ENCODE measurements at places on chromosomes 16 and 17. TPM values are rescaled to one million over a fixed set of nuclear protein-coding genes. Genes with fewer than 3 reads are reported as not detected.

Gene KRT34
- 11.2 TPM for total RNA-seq

Gene ABR
- 156 TPM for total RNA-seq

Gene SPATA32
- not detected for total RNA-seq

Gene ATP1B2
- total RNA-seq, result under 0.01 TPM

Gene KRT28
- total RNA-seq, result not detected

Gene CHD9NB
- 1.1 TPM for total RNA-seq

Gene TMEM238L
- total RNA-seq, result not detected

Gene TMC8
- total RNA-seq, result not detected

Gene AATK
- under 0.01 TPM for total RNA-seq

DNA sequence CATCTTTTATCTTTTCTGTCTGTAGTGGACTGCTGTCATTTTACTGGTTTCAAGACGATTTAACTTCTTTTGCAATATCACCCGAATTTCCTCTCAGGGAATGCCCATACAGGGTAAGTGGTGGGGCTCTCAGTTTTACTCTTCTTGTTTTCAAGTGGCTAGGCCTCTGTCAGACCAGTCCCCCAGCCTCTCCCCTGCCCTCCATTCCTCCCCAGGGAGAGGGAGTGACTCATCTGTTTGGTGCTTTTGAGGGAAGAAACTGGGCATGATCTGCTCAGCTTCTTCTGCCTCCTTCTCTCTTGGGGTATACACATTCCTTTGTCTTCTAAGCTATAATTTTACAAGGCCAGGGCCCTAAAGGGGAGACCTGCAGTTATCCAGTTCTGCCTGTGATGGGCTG lies 332.0 kb downstream of the CBLN1 start:
- no peak for DNase-seq

DNA sequence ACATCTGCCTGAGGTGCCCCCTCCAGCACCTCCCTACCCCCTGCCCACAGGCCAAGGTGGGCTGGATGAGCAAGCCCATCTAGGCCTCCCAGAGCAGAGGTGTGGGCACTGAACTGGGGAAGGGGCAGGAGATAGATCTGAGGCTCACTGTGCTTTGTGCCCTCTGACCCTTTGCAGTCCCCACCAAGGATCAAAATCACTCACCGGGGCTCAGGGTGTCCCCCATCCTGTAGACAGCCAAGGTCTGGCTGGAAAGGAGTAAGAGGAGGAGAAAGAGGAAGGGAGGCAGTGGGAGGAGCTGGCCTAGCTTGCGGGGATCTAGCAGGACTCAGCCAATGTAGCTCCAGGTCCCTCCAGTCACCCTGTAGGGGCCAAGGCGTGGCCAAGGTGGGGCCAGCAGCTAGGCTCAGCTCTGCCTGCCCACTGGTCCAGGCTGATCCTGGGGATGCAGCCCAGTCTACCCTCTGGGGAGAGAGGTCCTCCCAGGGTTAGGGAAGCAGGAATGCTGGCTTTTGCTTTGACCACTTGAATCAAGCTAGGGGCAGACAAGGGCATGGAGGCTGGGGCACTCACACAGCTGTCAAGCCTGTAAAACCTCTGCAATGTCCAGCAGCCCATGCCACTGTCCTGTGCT lies 1.8 kb downstream of the SLC12A4 start:
- DNase-seq, result peak; percentile 96

DNA sequence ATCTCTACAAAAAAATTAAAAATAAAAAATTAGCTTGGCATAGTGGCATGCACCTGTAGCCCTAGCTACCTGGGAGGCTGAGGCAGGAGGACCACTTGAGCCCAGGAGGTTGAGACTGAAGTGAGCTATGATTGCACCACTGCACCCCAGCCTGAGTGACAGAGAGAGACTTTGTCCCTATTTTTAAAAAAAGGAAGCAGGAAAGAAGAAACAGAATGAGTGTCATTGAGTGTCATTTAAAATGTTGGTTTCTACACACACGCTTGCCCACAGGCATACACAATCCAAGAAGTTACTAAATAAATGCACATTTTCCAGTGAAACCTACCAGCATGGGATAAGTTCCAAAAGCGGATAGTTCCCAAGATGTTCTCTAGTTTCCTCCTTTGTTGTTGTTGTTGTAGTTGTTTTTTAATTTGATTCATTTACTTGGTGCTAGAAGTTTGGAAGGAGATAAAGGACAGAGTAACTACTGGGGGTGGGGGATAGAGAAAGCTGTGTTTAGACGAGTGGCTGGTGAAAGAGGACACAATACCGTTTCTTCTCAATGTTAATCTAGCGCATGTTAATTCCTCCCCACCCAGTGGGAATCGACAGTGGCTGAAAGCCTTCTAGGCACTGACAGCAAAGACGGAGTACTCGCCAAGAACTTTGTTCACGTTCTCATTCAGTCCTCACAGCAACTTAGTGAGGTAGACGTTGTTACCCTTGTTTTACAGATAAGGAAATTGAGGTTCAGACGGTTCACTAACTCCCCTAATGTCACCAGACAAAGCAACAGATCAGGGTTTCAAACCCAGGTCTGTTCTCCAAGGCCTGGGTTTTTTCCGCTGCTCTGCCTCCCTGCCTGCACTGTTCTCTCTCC lies 17.3 kb downstream of the MRPS23 start:
- no peak for DNase-seq

DNA sequence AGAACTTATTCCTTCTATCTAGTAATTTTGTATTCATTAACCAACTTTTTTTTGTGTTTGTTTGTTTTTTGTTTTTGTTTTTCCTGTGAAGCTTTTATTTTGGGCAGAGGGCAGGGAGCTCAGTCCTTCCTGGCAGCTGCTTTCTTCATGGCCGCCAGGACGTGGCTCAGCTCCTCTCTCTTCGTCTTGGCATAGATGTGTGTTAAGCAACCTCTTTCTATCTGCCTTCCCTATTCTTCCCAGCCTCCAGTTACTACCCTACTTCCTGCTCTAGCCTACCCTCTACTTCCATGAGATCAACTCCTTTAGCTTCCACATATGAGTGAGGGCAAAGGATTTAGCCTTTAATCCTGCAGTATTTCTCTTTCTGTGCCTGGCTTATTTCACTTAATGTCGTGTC lies 8.2 kb upstream of the BRD7 start:
- no peak for DNase-seq

- DNase-seq, result no peak
These were observed 269.8 kb downstream of the RBFOX1 start for GRCh38 chr16:7602291-7602950.

GRCh38 chr16:84190731-84191388 lies at the start of gene ADAD2:
ADAD2 (plus strand) TSS chr16:84191157; CDS start chr16:84191231, 74 bp downstream.
- DNase-seq, result peak; percentile 86

DNA sequence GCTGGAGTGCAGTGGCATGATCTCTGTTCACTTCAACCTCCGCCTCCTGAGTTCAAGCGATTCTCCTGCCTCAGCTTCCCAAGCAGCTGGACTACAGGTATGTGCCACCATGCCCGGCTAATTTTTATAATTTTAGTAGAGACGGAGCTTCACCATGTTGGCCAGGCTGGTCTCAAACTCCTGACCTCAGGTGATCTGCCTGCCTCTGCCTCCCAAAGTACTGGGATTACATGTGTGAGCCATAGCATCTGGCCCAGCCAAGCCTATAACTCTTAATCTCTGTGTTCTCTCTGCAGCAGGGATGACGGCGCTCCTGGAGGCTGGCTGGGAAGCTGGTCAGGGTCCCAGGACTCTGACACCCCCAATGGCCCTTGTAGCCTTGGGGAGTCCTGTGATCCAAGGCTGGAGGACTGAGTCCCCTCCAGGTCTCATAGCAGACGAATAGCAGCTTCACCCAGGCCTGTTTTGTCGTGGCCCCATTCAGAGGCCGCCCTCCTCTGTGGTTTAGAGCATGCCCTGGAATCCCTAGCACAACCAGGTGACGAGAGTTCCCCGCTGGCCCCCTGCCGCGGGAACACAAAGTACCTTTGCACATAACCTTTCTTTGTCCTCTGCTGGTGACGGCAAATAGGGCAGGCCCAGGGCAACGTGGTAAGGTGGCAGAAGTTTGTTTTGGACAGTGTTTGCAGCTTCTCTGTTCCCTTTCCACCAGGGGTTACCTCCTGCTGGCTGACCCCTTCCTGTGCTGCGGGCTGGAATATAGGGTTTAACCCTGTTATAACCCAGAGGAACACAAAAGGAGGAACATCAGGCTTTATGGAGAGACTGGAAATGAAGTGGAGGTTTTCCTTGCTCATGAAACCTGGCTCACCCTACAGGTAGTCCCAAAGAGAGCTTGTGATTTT lies 43.0 kb upstream of the TOB1 start:
- DNase-seq, result peak; percentile 65

- no peak for DNase-seq
These were observed 10.8 kb upstream of the CBLN1 start for GRCh38 chr16:49292413-49292812.

DNA sequence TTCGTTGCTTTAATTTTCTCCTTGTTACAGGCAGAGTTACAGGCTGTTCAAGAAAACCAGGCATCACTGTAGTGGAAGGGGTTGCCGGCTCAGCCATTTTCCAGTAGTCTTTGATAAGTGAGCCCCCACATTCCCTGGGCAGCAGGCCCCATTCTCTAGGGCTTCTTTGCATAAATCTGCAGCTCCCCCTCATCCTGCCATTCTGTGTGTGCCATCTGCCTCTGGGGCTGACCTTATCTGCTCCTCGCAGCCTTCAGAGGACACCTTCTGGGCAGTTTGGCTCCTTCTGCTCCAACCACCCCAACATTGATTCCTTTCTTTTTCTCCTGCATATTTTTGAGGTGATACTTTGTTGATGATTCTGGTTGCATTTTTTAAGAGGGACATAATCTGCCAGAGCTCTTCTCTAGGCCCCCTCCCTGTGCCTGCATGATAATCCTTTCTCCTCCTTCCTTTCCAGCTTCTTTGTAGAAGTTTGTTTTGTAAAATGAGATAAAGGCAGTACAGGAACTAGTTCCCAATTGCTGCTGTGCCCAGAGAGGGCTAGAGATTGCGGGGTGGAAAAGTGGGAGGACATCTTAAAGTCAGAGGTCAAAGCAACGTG lies 17.1 kb downstream of the RND2 start:
- peak; percentile 47 for DNase-seq

DNA sequence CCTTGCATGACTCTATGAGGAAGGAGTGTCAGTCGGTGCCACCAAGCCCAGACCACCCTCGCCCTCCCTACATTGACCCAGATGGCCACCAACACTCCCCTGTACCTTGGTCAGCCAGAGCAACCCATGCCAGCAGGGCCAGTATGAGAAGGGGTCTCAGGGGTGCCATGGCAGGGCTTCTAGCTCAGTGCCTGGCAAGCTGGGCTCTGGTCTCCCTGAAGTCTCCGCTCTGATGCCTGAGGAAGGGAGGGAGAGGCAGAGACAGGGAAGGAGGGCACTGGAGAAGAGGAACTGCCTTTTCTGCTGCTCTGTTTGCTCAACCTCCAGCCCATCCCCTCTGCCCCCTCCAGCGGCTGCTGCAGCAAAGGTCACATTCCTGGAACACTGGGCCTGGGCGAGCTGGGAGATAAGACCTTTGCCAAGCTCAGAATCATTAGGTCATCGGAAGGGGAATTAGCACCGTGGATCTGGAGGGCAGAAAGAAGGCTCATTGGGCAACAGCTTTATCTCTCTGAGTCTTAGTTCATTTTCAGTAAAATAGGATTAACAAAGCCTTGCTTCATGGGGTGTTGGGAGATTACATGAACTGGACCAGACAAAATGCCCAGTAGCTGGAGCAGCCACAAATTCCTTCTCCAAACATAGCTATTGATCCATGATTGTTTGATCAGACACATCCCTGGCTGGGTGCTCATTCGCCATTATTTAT lies at the start of gene VTN:
TSS of gene VTN (minus strand) at position 273 of the 709 bp plus-strand sequence. CDS start at position 169, 104 bp downstream.
- peak; percentile 78 for DNase-seq

DNA sequence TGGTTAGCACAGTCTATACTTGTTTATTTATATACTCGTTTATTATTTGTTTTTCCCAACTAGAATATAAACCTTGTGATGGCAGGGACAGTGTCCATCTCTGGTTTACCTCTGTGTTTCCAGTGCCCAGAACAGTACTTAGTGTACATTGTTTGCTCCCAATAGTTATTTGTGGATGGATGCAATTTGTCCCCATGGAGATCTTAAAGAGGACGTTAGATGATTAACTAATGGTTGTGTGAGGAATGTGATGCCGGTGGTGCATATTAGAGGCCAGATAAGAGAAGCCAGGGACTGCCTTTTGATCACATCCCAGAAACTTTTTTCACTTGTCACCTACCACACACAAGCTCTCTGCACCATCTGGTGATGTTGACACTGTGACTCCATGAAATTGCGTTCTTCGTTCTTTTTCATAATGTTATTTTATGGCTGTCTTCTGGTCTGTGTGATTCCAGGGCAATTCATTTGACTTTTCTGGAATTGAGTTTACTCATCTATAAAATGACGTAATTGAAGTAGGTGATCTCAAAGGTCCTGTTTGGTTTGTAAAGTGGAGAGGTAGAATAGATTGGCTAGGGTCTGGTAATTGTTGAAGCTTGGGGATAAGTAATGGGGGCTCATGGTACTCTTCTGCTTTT lies 1.2 kb downstream of the COX10 start:
- DNase-seq, result no peak

- DNase-seq, result peak; percentile 93
These were observed 14.7 kb downstream of the CCR7 start for GRCh38 chr17:40550608-40551007.

DNA sequence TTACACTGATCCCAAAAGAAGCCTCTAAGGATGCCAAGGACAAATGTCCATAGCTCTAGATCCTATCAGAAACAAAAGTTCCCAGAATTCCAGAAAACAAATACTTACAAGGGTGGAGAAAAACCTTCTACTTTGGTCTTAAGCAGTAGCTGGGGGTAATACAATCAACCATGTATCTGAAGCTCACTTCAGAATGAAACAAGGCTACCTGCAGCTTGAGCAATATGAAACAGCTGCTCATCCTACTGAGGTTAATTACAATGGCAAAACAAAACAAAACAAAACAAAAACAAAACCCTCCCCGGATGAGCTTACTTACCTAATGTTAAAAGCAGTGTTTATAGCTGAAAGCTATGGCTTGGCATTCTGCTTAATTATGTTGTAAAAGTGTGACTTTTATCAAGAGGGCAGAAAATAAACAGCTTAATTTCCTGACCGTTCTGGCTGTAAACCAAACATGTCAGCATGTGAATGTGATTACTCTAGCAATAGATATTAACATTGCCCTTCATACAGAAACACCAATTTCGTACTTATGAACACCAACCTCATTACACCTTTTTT lies 10.5 kb downstream of the PDZD9 start:
- DNase-seq, result no peak

DNA sequence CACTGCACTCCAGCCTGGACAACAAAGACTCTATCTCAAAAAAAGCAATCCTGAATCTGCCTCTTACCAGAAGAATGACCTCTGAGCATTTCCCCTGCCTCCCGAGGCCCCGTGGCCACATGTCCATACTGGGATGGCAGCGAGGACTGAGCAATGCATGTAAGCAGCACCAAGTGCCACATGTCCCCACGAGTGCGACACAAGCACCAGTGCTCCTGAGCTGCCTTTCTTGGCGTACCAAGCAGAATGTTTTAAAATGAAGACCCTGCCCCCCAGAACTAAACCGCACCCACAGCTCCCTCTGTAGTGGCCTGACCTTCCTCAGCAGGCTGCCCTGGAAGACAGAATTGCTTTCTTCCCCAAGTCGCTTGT lies 373.3 kb downstream of the SLC39A11 start:
- DNase-seq, result no peak

- DNase-seq, result no peak
These were observed 24.1 kb downstream of the SEC14L5 start for GRCh38 chr16:4982056-4982867.
